ENCODE measurements at places on chromosomes 13 and 19.

DNA sequence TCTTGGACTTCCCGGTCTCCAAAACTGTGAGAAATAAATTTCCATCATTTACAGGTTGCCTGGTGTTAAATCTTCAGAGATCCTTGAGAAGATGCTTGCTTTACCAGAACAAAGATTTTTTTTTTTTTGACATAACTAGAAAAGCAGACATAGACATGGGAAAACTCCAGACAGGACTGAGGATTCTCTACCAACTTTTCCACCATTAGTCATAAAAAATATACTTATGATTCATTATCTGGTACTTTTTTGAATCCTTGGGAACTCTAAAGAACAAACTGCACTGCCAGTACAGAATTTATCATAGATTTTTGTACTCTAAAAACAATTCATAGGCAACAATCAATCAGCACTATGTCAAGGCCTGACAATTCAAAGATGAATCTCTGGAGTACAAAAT is 487.6 kb downstream of the EFNB2 start:
- no peak for DNase-seq

GRCh38 chr13:41835871-41836270 is 125.0 kb downstream of the VWA8 start:
- no peak for DNase-seq

GRCh38 chr13:50235604-50236342 is 220.5 kb downstream of the KCNRG start:
- no peak for DNase-seq

- DNase-seq: peak; percentile 68
Observed at GRCh38 chr13:114151565-114152284, 19.3 kb upstream of the RASA3 start.

GRCh38 chr13:29486551-29486950 is 108.9 kb downstream of the SLC7A1 start:
- DNase-seq: peak; percentile 61

All from suppressor macrophage treated with lipopolysaccharide for 1 hour (primary cell).